Left ventricle myocardium superior (tissue), 1 donor: ENCODE measurements at places on chromosomes 6 and 20. TPM values are rescaled to one million over a fixed set of nuclear protein-coding genes. Genes with fewer than 3 reads are reported as not detected.

The BPIFA1 gene
- not detected for total RNA-seq

DNA sequence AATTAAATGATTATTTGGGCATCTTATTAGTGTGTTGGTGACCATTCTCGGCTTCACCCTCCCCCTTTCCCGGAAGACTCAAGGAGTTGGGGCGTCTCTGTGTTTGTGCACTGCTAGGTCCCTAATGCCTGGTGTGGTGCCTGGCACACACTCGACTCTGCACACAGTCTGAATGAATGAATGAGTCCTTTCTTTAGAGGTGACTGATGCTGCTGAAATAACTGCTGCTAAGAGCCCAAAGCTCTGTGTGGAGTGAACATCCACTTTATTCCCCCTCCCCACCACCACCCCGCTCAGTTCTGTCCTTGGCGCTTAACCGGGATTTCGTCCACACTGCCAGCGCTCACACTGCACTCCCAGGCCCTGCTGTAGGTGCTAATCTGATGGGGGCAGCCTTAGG lies 1.2 kb upstream of the PHACTR3 start:
- DNase-seq, result no peak

The PRR18 gene
- not detected for total RNA-seq

The SGK2 gene
- total RNA-seq, result 0.32 TPM

DNA sequence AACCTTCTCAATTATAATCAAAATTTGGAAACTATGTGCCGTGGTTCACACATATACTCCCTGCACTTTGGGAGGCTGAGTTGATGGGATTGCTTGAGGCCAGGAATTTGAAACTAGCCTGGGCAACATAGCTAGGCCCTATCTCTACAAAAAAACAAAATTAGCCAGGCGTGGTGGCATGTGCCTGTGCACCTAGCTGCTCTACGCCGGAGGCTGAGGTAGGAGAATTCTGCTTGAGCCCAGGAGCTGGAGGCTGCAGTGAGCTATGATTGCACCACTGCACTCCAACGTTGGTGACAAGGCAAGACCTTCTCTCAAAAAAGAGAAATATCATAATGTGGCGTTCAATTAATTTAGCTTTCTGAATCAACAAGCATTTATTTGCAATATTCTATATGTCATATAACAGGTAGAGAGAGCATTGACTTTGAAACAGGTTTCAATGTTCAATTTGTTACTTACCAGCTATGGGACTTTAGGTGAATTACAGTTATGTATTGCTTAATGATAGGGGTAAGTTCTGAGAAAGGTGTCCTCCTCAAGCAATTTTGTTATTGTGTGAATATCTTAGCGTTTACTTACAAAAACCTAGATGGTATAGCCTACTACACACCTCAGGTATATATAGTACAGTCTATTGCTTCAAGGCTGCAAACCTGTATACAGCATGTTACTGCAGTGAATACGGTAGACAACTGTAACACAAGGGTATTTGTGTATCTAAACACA lies 2.2 kb upstream of the SYCP2 start:
- DNase-seq, result no peak
